HepG2 (cell line): ENCODE measurements at places on chromosomes 7 and 10.
A peak's percentile ranks its signal among the peaks of the same experiment; 100 is the strongest.

DNA sequence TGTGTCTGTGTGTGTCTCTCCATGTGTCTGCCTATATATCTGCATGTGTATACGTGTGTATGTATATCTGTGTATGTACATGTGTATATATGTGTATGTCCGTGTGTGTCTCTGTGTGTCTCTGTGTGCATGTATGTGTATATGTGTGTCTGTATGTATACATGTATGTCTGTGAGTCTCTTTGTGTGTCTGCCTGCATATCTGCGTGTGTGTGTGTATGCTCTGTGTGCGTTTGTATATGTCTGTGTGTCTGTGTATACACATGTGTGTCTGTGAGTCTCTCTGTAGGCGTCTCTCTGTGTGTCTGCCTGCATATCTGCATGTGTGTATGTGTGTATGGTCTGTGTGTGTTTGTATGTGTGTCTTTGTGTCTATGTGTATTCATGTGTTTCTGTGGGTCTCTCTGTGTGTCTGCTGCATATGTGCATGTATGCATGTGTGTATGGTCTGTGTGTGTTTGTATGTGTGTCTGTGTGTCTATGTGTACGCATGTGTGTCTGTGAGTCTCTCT, 23.7 kb upstream of the KLF6 start:
- H3K36me3 ChIP-seq, result no peaks in the 10 kb centered on the region
- peaks cover 96% of the 10 kb centered on the region for H3K4me1 ChIP-seq
- H3K27me3 ChIP-seq, result no peaks in the 10 kb centered on the region
- no peak overlapping the region; the same call in 1 of the 2 replicates for H3K4me3 ChIP-seq
- no peak for DNase-seq
- H3K27ac ChIP-seq, result peak overlapping the region; percentile 97

DNA sequence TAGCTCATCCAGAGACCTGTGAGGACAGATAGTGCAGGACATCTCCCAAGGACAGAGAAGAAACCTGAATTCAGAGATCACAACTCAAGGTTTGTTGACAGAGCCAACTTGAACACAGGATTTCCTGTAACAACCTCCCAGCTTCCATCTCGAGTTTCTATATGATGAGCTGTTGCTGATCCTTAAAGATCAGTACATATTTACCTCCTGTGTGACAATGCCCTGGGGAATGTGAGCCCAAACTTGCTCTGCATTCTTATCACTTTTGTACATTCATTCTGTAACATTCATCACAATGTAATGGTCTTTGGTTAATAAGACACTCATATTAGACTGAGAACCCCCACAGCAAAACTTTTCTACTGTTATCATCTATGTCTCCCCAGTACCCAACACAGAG, 468.6 kb downstream of the XPNPEP1 start:
- H3K4me3 ChIP-seq, result no peak overlapping the region
- DNase-seq, result no peak
- H3K36me3 ChIP-seq, result no peaks in the 10 kb centered on the region
- no peaks in the 10 kb centered on the region for H3K27me3 ChIP-seq
- no peak overlapping the region for H3K27ac ChIP-seq

DNA sequence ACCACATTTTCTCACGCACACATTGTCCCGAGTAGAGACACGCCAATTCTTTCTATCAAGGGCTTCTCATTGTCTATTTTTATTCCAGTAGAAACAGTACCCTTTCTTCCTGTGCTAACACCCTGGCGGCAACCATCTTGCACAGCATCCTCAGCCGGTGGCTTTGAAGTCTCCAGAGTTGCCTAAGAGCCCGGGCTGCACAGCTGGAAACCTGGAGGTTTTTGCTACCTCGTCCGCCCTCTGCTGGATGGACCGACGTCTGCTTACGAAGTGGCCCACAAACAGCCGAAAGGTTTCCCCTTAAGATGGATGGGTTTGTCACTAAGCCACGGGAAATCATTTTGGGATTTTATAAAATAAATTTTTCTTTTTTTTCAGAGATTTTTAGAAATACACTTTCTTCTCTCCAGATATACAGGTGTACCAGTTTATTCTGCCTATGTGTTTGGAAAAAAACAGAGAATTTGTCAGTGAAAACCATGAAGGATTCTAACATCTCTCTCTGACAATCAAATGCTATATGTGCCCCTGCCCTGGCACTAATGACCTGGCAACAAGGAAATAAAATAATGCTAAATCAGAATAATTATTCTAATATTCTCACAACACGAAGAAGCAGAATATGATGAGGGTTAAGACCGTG, 81.8 kb upstream of the FAM204A start:
- H3K36me3 ChIP-seq, result no peaks in the 10 kb centered on the region
- no peaks in the 10 kb centered on the region for H3K4me1 ChIP-seq
- H3K4me3 ChIP-seq, result no peak overlapping the region
- no peaks in the 10 kb centered on the region for H3K27me3 ChIP-seq
- no peak overlapping the region for H3K27ac ChIP-seq
- DNase-seq, result peak; percentile 89

GRCh38 chr7:46763344-46763743, 818.6 kb downstream of the TNS3 start:
- no peak overlapping the region for H3K4me3 ChIP-seq
- no peaks in the 10 kb centered on the region for H3K36me3 ChIP-seq
- H3K4me1 ChIP-seq, result no peaks in the 10 kb centered on the region
- no peak for DNase-seq
- H3K27ac ChIP-seq, result no peak overlapping the region

- H3K4me3 ChIP-seq, result no peak overlapping the region
- no peak for DNase-seq
- no peak overlapping the region for H3K27ac ChIP-seq
- H3K36me3 ChIP-seq, result peaks cover 13% of the 10 kb centered on the region
- H3K27me3 ChIP-seq, result no peaks in the 10 kb centered on the region
Measured at GRCh38 chr7:154978017-154978416, 24.9 kb downstream of the PAXIP1 start.

DNA sequence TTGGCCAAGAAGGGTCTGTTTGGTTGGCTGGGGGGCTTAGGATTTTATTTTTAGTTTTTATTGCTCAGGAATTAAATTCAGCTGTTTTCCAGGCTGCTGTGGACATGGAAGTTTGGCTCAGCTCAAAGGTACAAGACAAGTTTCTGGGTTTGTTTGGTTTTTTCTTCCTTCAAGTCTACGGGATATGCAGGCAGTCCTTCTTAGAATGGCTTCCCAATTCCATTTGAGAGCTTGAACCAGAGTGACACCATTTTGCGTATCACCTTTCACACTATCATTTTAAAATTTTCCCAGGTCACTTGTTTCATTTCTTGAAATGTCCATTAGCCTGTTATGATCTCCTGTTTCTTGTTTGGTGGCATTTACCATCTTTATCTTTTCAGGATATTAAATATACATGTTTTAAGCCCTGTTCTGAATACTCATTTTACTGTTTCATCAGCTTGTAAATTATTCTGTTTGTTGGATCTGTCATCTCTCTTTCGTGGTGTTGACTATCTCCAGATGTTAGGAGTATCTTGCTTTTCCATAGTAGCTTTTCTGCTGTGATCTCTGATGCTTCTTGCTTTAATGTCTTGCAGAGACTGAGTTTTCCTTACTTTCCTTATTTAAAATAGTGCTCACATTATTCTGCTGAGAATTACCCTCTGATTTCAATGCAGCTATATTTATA, 9.4 kb upstream of the TMEM168 start:
- H3K27ac ChIP-seq, result no peak overlapping the region
- DNase-seq, result no peak
- no peak overlapping the region for H3K4me3 ChIP-seq
- H3K4me1 ChIP-seq, result no peaks in the 10 kb centered on the region
